ENCODE measurements at places on chromosomes 4 and X.

GRCh38 chr4:88809576-88810219 lies 112.1 kb upstream of the NAP1L5 start:
- DNase-seq, result peak; percentile 74

- no peak for DNase-seq
These were observed 26.3 kb downstream of the CXCL2 start for GRCh38 chr4:74072739-74073138.

GRCh38 chr4:178244785-178245184 lies 802.5 kb upstream of the AGA start:
- no peak for DNase-seq

GRCh38 chr4:47010347-47010911 lies 17.0 kb upstream of the GABRA4 start:
- no peak for DNase-seq

DNA sequence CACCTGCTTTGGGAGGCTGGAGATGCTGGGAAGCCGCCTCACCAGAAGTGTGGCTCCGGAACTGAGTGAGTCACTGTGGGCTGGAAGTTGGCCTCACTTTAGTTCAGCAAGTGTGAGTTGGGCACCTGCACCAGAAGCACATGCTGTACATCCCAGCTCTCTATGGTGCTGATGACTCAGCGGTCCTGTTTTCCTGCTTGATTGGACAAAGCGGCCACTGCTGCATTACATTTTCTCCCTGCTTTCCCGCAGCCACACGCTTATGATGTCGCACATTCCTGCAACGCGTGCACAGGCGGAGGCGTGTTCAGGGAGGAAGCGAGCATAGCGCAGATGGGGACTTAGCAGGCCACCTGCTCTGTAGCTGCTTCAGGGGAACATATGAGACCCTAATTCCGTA lies 26.7 kb upstream of the CLDN34 start:
- no peak for DNase-seq

- no peak for DNase-seq
These were observed 328.4 kb upstream of the INTU start for GRCh38 chr4:127304356-127304755.

GRCh38 chr4:110663738-110664444 lies 41.0 kb upstream of the PITX2 start:
- DNase-seq, result no peak

GRCh38 chrX:83535417-83536196 lies 27.5 kb downstream of the POU3F4 start:
- DNase-seq, result no peak

GRCh38 chr4:100651499-100652175 lies 133.8 kb upstream of the EMCN start:
- peak; percentile 2 for DNase-seq

- DNase-seq, result no peak
These were observed 25.4 kb downstream of the AP1S2 start for GRCh38 chrX:15829217-15829616.

- DNase-seq, result no peak
These were observed 344.7 kb downstream of the GALNTL6 start for GRCh38 chr4:172157946-172158345.

- DNase-seq, result no peak
These were observed 279.2 kb upstream of the NOCT start for GRCh38 chr4:138736362-138736761.

DNA sequence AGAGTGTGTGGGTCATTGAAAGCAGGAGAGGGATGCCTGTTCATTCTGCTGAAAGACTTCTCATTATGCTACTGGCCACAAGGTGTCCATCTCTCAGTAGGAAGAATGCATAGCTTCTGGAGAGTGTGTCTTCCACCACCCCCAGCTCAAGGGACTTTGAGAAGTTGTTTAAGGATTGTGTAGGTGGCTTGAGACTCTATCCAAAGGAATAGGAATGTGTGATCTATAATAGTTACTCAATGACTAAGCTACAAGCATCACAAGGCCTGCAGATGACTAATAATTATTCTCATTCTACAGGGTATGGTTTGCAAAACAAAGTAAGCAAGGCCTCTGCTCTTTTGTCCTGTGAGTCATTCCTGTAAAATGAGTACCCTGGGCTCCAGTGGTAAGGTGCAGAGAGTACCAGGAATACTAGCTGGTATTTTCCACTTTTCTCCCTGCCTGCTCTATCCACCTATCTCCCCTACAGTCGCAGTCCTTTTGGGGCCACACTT lies 279.8 kb upstream of the BOD1L1 start:
- no peak for DNase-seq

- no peak for DNase-seq
These were observed 24.3 kb downstream of the TBCK start for GRCh38 chr4:106291678-106292077.

- DNase-seq, result peak; percentile 35
These were observed 502.3 kb upstream of the DIAPH2 start for GRCh38 chrX:96182366-96182765.

DNA sequence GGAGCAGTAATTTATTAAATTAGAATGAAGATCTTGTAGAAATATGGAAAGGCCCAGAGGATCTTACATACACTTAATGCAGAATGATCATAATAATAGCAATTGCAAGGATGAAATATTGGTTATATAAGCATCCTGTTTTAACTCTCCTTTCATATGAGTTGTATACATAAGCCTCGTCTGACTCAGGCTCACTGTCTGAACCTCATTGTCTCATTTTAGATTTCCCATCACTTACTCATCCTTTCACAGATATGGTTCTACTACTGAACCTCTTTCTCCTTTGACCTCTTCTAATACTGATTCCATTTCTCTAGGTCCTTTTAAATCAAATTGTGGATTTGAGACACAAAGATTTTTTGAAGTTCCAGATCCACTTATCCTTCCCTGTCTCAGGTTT lies 277.3 kb upstream of the TRPC5 start:
- DNase-seq, result no peak

DNA sequence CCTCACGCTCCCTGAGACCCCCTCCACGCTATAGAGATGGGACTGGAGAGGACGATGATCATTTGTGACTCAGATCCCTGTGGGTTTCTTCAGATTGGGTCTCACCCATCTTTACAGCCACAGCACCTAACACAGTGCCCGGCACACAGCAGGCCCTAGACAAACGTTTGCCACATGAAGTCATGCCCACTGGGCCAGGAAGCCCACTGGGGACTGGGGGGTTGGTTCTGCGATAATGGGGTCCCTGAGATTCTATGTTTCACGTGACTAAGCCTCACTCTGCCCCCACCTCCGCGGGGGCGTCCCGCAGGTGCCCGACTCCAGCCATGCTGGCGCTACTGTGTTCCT lies 3.8 kb downstream of the SOD3 start:
- no peak for DNase-seq

- no peak for DNase-seq
These were observed 71.8 kb upstream of the PTPN13 start for GRCh38 chr4:86522349-86522748.

DNA sequence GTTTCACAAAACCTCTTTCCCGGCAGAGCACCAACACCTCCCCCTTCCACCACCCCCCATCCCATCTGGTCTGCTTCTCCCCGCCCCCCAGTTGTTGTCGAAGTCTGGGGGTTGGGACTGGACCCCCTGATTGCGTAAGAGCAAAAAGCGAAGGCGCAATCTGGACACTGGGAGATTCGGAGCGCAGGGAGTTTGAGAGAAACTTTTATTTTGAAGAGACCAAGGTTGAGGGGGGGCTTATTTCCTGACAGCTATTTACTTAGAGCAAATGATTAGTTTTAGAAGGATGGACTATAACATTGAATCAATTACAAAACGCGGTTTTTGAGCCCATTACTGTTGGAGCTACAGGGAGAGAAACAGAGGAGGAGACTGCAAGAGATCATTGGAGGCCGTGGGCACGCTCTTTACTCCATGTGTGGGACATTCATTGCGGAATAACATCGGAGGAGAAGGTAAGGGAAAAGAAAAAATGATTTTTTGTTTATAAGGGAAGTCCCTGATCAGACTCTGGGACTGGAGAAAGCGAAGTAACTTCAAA lies at the start of gene PDGFRA:
TSS of gene PDGFRA (plus strand) at position 333 of the 541 bp plus-strand sequence. CDS start 29,476 bp downstream, outside the sequence.
- DNase-seq, result peak; percentile 96

- no peak for DNase-seq
These were observed 9.4 kb upstream of the CLDN34 start for GRCh38 chrX:9957743-9958142.

DNA sequence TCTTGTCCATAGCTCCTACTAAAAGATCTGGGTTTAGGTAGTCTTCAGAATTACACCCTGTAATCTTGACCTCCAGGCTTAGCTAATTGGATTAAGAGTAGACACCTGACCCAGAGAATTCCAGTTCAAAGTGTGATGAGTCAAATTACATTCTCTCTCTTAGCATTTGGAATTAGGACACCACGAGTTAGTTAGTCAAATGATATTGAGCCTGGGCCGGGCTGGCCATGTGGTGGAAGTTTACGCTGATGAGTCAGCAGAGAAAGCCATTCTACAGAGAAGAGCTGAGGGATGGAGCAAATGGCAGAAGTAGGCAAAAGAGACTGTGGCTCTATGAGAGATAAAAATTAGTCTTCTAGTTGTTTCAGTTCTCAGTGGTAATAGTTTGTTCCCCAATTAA lies 31.1 kb downstream of the CEP44 start:
- DNase-seq, result no peak

- no peak for DNase-seq
These were observed 306.3 kb upstream of the PCDH7 start for GRCh38 chr4:30413915-30414314.

DNA sequence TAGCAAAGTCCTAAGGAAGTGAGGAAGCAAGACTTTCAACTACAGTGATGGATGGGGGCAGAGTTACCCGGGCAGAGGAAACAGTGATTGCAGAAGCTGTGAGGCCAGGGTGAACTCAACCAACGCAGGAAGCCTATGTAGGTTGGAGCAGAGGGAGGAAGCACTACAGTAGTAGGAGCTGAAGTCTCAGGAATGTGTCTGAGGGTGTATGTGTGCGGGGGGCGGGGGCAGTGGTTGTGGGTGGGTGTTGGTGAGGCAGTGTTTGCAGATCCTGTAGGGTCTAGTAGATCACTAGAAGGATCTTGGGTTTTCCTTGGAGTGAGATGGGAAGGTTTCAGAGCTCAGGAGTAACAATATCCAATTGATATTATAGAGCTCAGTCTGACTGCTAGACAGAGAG lies 9.9 kb upstream of the MID1 start:
- no peak for DNase-seq

DNA sequence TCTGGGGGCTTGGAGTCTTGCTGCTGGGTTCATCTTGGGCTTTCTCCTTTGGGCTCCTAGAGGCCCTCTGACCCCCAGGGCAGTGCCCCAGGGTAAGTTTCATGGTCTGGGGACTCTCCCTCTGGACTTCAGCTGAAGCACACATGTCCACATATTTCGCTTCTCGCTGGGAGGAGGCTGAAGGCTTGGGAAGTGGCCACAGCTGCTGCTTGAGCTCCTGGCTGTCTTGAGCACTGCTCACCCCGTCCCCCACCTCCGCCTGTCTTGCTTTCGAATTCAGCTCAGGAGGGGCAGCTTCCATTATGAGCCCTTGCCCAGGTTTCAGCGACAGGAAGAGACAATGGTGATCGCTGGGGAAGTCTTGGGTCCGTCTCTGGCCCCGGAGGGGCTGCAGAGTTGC lies 3.7 kb downstream of the C4orf54 start:
- DNase-seq, result no peak

- peak; percentile 26 for DNase-seq
These were observed 5.9 kb downstream of the UGDH start for GRCh38 chr4:39521253-39521919.

DNA sequence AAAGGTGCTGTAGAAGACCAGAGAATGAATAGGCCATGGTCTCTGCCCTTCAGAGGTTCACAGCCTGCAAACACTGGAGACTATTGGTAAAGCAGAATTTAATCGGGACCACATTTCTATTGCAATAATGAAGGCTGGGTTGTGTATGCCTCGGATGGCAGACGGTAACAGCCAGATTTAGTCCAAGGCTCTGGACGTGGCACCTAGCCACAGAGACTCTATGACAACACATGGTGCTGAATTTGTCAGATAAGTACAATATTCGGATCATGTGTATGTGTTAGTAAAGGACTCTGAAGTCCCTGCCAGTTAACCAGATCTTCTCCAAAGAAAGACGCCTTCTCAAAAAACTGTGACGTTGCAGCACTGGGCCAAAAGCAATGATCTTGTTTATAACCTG lies 129.0 kb downstream of the DCTD start:
- DNase-seq, result no peak

DNA sequence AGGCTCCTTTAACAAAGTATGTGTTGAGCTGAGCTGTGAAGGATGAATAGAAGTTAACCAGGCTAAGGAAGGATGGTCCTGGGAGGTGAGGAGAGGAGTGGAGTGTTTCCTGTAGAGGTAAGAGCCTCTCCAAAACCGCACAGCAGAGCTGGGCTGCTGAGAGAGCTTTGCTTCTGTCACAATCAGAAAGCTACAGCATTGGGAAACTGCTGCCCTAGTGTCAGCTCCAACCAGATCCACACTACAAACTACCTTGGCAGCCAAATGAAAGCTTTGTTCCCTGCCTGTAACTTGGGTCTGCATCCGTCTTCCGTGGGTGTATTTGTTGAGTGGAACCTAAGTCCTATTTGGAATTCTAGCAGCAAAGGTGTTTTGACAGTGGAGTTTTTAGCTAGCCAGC lies 91.8 kb downstream of the REPS2 start:
- no peak for DNase-seq

GRCh38 chr4:122710434-122711308 lies 21.8 kb upstream of the BBS12 start:
- DNase-seq, result no peak

DNA sequence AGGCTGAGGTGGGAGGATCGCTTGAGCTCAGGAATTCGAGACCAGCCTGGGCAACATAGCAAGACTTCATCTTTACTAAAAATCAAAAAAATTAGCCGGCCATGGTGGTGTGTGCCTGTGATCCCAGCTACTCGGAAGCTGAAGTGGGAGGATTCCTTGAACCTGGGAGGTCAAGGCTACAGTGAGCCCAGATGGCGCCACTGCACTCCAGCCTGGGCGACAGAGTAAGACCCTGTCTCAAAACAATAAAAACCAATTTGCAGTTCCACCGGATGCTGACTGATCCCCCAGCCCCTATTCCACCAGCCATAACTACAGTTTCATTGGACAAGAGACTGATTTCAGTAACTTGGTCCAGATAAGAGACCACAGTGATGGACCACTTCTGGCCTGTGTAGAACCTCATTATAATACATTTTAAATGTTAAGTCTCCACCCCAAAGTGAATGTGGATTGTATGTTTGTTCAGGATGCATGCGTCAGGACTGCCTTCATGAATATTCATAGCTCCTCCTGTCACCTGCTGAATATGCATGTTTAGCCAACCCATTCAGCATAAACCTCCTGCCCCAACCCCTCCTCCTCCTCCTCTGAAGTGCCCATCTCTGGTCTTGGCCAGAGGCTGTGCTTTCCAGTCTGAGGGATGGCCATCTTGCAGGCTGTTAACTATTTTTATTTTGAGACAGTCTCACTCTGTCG lies 2.3 kb upstream of the SLBP start:
- DNase-seq, result no peak

DNA sequence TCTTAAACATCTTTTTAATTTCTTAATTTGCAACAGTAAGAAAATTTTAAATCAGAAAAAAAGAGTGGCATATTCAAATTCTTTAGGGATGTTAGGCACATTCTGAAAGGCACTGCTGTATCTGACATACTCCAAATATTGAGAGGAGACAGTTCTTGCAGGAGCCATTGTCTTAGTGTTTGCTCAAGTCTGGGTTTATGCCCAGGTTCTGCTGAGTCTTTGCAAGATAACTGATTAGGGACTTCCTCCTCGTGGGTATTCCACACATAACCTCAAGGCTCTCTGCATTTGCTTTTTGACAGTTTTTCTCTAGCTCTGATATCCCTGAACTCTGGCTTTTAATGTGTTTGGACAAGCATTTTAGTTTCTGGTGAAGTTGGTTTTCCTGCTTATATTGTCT lies 52.6 kb downstream of the RPS3A start:
- no peak for DNase-seq
